ENCODE measurements at places on chromosomes 2 and 18.

- no peak for DNase-seq
These were observed 5.1 kb upstream of the MARCO start for GRCh38 chr2:118936936-118937335.

DNA sequence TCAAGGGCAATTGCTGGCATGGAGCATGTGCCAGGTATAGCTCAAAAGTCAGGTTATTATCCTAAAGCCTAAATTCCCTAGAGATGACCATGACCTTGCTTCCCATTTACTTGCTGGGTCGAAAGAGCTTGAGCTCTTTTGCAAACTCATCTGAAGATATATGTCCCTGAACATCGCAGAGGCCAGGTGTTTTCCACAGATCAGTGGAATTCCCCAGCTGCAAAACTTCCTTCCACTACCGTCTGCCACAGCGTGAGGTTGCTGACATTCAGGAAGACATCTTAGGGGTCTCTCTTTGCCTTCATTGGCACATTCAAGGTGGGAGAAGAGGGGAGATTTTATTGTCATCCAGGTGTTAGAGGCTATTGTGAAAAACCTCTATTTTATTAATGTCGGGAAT, 171.0 kb downstream of the MIB1 start:
- no peak for DNase-seq

DNA sequence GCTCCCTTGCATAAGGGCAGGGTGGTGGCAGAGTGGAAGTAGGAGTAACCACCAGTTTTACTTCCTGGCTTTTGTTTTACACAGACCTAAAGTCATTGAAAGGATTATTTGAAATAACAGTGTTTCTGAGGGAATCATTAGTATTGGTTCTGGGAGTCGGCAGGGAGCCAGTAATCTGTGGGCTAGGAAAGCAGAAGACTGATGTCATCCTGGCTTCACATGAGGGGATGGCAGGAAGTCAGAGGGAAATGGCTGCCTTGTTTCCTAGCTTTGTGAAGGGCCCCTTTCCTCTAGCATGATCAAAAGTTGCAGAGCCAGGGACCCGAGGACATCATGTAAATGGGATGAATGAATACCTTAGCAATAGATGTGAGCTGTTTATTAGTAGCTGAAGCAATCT, 792.6 kb downstream of the CPS1 start:
- no peak for DNase-seq

DNA sequence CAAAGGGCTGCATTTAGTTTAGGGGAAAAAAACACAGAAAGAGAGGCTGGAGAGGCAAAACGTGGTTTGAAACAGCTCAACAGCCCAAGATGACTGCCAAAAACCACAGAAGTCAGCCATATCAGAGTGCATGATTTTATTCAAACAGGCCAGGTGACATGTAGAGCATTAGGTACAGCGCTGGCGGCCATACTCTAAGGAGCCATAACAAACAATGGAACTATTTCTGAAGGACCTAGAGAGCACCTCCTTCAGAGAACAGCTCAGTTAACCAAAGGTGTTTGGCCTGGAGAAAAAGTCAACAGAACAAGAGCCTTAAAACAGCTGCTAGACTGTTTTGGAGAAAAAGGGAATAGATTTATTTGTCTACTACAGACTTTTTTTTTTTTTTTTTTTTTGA, 2.6 kb downstream of the THADA start:
- DNase-seq = no peak

- DNase-seq = no peak
These were observed 499.8 kb downstream of the SUCLG1 start for GRCh38 chr2:83959266-83959665.
